ENCODE measurements at places on chromosomes 4 and X.

DNA sequence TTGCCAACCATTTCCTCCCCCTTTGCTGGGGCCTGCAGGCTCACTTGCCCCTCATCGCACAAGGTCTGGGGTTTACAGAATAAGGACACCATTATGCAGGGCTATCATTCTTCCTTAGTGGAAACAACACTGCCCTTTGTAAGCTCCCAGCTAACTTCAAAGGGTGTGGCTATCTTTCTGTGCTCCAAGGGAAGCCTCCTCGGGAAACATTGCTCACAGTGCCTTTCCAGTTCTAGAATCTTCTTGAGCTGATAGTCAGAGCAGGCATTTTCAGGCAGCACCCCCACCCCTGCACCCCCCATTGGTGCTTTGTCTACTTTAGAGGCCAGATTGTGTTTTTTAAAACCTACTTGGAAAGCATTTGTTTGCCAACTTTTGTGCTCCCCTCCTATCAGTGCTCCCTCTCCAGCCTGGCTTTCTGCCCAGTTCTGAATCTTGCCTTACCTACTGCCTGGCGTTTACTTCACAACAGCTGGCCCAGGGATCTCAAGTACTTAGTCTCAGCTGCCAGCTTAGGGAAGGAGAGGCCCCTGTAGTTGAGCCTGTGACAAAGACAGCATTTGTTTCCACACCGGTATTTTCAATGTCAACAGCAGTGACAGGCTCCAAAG, 53.5 kb downstream of the PLAC1 start:
- no peak for DNase-seq

- no peak for DNase-seq
These were observed 95.3 kb upstream of the HPRT1 start for GRCh38 chrX:134364711-134365110.

- DNase-seq: no peak
These were observed 19.4 kb upstream of the YTHDC1 start for GRCh38 chr4:68369142-68369805.

DNA sequence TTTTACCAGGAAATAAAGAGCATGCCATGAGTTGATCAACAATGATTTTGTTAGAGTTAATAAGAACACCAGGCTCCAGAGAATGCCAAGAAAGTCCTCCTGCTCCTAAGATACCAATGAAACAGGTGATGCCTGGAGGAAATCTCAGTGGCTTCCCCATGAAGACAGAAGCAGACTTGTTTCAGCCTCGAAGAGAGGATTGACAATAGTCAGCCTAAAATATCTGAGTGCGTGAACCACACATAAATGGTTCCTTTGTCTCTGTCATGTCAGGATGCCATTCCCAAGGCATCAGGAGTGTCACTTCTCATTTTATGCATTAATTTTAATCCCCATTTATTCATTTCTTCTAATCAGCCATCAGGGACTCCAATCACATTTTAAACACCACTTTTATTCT, 69.6 kb downstream of the PHOX2B start:
- no peak for DNase-seq

DNA sequence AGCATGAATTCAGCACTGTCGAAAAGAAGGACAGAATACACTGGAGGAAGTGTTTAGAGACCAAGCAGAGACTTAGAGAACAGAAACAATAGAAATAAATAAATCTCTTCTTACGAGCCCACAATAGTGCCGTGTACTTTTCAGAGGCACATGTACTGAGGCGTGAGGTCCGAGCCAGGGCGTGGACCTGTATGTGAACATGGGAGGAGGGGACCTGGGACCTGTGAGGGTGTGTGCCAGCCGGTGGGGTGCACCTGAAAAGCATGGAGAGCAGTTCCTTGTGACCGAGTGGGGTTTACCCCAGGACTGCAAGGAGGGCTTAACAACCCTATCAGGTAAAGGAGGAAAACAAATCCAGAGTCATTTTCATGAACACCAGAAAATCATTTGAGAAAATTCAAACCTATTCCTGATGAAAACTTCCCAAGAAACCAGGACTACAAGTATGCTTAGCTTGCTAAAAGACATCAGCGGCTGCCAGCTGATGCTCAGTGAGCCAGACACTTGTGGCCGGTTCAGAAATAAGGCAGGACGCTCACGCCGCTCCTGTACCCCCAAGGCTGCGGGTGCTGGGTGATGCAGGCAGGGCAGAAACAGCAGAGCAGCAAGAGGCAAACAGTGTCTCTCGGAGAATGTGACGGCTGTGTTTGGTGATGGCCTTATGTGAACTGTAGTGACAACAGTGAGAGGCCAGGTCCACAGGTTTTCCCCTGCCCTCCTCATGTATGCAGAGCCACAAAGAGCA, 37.1 kb downstream of the NELFA start:
- DNase-seq: no peak

DNA sequence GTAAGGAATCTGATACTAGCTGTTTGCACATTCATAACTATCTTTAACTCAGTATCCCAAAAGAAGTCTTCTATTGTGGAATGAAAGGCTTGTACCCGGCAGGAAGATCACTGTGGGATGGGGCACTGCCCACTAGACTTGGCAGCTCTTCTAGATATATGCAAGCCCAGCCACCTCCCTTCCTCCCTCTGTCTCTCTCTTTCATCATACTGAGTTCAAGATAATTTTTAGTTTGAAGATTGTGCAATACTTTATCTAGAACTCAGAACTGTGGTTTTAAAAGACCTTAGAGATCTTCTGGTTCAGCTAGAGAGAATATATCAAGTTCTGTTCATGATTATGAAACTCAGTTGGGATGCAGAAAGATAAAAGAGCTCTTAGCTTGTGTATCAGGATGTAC, 22.5 kb upstream of the GPR34 start:
- no peak for DNase-seq

DNA sequence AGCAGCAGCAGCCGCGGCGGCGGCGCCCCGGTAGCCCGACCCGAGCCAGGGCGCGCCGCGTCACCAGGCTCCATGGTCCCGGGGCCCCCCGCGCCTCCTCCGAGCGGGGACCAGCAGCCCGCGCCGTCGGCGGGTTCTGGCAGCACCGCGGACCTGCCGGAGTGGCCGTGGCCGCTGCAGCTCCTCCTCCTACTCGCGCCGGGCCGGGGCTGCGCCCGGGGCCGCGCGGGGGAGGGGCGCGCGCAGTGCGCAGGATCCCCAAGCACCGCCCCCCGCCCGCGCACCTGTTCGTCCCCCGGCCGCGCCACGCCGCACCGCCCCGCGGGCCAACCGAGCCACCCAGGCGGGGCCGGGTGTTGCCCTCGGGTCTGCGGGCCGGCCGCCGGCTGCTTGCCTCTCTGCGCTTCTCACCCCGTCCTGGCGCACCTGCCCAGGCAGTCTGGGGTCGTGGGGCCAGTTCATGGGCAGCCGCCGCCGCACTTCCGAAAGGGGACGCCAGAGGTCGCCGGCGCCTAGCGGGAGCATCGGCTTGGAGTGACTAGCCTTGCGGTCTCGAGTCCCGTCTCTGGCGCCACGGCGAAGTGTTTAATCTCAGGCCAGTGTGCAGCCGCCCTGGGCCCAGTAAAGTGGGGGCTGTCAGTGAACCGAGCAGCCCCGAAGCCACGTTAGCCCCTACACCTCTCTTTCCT, at the start of gene SLC9A7:
TSS of gene SLC9A7 (minus strand) at position 163 of the 689 bp plus-strand sequence. CDS start at position 74, 89 bp downstream.
- DNase-seq: peak; percentile 37

DNA sequence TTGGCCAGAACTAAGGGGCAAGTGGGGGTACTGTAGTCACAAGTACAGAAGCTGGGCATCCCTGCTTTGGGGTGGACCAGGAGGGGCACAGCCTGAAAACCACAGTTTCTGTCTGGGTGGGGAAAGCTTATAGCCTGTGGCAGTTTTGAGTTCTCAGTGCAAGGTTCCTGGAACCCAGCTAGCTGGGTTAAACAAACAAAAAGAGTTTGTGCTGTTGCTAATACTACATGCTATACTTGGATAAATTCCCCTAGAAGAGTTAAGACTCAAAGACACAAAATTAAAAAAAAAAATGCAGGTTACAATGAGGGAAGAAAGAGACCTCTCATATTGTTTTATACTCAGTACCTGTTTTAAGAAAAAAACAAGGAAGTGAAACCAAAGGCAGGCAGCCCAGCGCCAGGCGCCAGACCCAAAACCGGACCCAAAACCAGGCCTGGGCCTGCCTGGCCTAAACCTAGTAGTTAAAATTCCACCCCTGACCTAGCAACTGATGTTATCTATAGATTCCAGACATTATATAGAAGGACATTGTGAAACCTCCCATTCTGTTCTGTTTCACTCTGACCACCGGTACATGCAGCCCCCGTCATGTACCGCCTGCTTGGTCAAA, 50.8 kb downstream of the SLC2A9 start:
- no peak for DNase-seq

GRCh38 chrX:115372152-115372551, 82.6 kb downstream of the LUZP4 start:
- no peak for DNase-seq

GRCh38 chrX:51494409-51494808, 2.0 kb downstream of the NUDT11 start:
- DNase-seq: no peak

GRCh38 chr4:81039351-81039972, 9.0 kb downstream of the BMP3 start:
- no peak for DNase-seq

DNA sequence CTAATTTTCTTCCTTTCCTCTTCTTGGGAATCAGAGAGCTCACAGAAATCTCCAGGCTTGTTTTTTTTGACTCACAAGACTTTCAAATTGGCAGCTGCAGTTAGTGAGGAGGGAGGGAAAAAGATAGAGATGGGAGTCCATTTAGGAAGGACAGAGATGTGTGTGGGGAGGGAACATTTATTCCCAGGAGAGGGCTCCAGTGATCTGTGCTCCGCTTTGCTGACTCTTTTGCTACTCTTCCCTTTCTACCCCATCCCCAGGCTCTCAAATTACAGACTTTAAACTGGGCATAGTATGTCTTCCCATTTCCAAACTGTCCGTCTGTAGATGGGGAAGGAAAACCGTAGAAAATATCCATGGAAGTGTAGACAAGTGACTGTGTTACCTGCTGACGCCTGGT, 39.1 kb upstream of the UCP1 start:
- DNase-seq: no peak

Data from stimulated activated CD4-positive, alpha-beta T cell treated with anti-CD3 and anti-CD28 coated beads, Interleukin-1b, Interleukin-23, amount 100 ng/mL, for 1 hour (primary cell).